ENCODE measurements at places on chromosomes 3 and 15.

DNA sequence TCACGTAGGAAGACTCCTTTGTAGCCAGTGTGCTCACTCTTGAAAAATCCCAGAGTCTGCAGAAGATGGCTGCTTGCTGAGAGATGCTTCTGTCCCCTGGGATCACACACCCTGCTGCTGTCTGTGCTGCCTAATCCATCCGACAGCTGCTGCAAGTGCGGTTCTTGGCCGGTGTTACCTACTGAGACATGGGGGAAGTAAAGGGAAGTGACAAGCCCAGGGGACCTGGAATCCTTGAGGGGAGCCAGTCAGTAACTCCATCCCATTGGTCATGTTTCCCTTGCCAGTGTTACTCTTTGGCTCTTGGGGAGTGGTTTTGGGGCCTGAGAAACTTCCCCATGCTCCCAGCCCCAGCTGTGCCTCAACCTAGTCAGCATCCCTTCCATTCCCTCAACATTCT lies 8.3 kb upstream of the CPNE9 start:
- DNase-seq = no peak

DNA sequence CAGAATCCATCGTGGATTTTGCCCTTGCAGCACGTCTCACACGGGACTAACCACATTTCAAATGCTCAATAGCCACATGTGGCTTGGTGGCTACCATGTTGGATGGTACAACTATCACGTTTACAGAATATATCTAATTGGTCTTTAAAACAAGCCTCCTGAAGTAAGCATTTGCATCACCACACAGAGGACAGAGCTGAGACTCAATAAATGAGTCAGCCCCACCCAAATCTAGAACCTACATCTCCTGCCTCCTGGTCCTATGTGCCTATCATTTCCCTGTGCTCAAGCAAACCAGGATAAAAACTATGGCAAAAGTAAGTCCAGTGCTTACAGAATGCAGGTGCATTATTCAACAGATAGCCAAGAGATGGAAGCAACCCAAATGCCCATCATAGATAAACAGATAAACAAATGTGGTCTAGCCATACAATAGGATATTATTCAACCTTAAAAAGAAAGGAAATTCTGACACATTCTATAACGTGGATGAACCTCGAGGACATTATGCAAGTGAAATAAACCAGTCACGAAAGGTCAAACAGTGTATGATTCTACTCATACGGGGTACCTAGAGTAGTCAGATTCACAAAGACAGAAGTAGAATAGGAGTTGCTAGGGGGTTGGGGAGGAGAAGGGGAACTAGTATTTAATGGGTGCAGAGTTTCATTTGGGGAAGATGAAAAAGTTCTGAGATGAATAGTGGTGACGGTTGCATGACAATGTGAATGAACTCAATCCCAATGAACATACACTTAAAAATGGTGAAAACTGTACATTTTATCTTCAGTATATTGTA lies 43.9 kb downstream of the SRGAP3 start:
- DNase-seq = no peak

GRCh38 chr15:101390462-101390861 lies 95.4 kb upstream of the SNRPA1 start:
- no peak for DNase-seq

DNA sequence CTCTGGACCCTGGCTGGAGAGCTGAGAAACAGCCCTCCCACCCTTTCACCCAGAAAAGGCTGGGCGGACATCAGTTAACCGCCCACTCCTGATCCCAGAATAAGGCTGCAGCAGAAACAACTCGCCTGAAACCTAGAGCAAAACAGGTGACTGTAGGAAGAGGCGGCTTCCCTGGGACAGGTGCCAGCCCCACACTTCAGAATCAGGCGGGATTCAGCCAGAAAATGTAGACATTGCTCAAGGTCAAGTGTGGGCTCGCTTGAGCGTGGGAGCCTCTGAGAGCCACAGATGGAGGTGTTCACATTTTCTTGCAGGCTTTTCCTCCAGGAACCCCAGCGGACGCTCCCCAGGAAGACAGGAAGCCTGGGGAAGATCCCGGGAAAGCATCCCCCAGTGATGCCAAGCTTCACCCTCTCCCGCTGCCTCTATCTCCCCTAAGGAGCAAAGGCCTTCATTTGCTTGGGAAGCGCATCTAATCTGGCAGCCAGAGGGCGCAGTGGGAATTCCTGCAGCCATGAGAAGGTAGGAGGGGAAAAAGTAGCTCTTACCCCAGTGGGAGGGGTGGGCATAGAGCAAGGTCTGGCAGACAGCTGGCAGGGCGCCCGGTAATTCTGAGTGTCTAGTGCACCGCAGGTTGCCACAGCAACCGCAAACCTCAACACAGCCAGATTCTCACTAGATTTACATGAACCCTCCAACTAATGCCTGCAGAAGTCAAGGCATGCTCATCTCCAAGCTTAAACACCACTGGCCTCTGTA lies 77.7 kb downstream of the OCA2 start:
- no peak for DNase-seq

DNA sequence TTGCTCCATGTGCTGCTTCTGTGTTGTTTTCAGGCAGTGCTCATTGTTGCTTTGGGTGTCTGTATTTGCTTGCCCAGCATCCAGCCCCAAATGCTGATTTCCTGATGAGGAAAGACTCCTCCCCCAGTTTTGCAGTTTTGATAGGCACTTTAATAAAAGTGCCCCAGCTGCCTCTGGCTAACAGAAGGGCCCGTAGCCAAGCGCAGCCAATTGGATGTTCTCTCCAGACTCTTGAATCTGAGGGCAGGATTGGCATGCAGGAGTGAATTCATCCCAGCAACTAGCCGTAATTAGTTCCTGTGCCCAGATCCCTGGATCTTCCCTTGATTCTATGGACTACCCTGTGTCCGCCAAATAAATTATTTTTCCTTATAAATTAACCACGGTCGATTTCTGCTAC lies 14.8 kb upstream of the SEMA5B start:
- no peak for DNase-seq

- no peak for DNase-seq
These were observed 88.4 kb downstream of the RAP2B start for GRCh38 chr3:153250446-153250845.

GRCh38 chr3:55402886-55403609 lies 84.1 kb downstream of the WNT5A start:
- no peak for DNase-seq

DNA sequence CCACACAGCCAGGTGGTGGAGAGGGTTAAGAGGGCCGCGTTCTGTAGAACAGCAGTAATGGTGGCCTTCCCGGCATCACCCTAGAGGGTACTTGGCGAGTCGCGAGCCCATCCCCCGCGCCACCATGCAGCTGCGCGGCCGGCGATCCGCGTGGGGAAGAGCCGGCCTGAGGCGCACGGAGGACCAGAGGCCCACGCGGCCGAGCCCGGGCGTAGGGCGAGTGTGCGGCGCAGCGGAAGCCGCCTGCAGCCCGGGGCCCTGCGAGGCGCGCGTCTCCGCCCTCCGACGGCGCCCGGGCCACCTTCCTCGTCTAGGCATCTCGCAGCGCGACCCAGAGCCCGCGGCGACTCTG lies 423 bp downstream of the TKT start:
- DNase-seq = no peak

- DNase-seq = no peak
These were observed 168.2 kb upstream of the NR2F2 start for GRCh38 chr15:96162322-96162721.

- no peak for DNase-seq
These were observed 18.6 kb downstream of the UBE2Q2 start for GRCh38 chr15:75861750-75862402.

All from memory B cell (primary cell).